Skeletal muscle cell (primary cell): ENCODE measurements at places on chromosomes 4 and X.
A peak's percentile ranks its signal among the peaks of the same experiment; 100 is the strongest.

DNA sequence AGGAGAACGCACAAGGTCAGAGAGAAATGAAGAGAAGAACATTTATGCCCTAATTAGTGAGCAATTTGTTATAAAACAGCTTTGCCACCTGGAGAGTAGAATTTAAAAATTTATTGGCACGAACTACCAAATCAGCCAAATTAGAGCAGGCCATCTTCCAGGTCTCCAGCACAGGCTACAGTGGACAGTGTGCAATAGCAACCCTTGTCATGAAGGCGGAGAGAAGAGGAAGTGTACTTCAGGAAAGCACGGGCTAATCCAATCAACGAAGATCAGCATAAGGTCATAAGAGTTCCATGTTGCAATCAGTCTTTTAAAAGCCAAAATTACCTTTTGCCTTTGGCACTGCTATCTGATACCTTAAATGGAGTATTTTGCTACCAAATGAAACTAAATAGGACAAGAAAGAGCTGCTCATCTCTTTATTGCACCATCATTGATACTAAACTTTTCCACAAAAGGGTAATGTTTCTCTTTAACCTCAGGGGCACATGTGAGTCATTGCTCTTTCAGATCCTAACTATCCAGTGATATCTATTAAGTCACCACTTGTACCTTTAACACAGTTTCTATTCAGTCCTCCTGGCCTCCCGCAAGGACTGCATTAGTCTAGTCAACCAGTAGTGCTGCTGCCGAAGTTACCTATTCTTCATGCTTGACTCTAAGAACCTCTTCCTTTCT, 19.9 kb downstream of the ANK2 start:
- peak; percentile 35 for DNase-seq

GRCh38 chrX:6407542-6407941, 127.4 kb downstream of the VCX3A start:
- no peak for DNase-seq

DNA sequence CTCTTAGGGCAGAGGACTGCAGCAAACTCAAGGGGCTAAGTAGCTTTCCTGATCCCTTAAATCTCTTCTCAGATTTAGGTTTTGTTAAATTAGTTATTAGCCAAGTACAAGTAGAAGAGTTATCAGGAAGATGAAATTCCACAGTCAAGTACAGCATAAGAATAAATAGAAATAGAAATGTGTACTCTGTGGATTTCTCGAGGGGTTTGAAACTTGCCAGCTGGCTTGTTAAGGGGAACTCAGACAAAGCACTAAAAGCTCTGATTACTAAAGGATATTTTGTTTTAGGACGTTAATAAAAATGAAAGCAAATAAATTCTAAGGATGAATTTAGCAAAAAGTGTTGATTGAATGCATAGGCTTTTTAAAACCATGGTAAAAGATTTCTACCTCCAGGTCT, 654.6 kb downstream of the RAPGEF2 start:
- DNase-seq: no peak

- no peak for DNase-seq
These were observed 167.1 kb upstream of the CENPE start for GRCh38 chr4:103365285-103365684.

GRCh38 chr4:1644891-1645657, 39.0 kb downstream of the FAM53A start:
- DNase-seq: no peak

- DNase-seq: no peak
These were observed 74.9 kb downstream of the GPC3 start for GRCh38 chrX:133910539-133910938.

- no peak for DNase-seq
These were observed 2.3 kb downstream of the FRYL start for GRCh38 chr4:48777739-48778138.

- no peak for DNase-seq
These were observed 86.8 kb downstream of the HHIP start for GRCh38 chr4:144732584-144733428.

DNA sequence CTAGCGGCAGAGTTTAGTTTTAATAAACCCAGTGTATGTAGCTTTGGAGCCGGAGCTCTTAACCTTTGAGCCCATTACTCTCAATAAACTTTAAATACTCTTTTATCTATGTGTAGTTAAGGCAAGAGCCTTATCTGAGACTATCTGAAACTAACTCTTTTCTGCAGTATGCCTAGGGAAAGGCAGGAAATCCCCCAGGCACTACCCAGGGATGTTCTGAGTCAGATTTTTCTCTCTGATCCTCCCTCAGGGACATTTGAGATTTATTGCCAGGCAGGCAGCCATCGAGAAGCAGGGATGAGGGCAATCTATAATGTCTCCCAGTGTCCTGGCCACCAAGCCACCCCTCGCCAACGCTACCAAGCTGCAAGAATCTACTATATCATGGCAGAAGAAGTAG, 39.1 kb downstream of the HEPH start:
- no peak for DNase-seq

DNA sequence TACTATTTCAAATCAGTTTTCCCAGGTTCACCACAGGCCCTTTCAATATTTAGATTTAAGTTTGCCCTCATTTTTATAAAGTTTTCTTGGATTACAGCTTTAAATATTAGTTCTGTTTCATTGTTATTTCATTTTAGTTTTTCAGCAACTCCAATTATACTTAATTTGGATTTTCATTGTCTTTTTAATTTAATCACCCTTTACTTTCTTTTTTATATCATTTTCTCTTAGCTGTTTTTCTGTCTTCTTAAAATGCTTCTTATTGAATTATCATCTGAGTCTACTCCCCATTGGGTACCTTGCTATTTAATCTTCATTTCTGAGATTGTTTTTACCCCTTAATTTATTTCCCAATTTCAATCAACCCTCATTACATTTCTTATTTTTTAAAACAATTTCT, 160.4 kb downstream of the PAPSS1 start:
- DNase-seq: no peak

DNA sequence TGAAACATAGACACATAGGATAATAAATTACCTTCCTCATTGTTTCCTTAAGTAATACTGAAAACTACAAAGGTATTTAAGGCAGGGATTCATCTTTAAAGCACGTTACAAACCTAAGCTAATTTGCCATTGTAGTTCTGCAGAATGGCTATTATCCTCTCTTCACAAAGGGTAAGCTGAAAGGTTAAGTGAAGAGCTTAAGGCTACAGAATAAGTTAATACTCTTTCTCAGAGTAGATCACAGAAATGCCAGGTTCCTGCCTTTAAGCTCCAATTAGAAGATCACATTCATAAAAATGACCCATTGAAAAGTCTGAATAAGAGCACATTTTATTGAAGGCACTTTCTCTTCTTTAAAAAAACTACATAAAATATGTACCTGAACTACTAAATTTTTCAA, 42.1 kb upstream of the PRDM5 start:
- no peak for DNase-seq

GRCh38 chrX:8404926-8405325, 59.7 kb upstream of the VCX3B start:
- DNase-seq: no peak
